ENCODE measurements at places on chromosomes 7 and 10.
A peak's percentile ranks its signal among the peaks of the same experiment; 100 is the strongest.

DNA sequence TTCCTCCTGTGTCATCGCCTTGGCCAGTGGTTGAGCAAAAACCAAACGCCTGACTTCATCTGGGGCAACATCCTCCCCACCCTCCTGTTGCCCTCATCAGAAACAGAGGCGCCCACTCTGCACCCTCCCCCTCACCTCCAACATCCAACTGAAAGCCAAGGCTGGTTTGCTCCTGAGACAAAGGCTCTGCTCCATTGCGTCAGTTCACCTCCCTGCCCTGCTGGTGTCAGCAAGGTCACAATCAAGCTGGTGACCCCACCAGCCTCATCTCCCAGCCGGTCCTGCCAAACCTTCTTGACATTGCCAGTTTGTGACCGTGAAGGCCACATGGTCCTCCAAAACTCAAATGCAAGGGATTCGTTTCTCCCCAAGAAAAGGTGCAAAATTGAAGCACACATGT lies 131.7 kb upstream of the ADAM12 start:
- DNase-seq: no peak

- no peak for DNase-seq
These were observed 1260.2 kb upstream of the SORCS1 start for GRCh38 chr10:108424656-108425055.

GRCh38 chr7:88617185-88617584 lies 142.3 kb upstream of the ZNF804B start:
- no peak for DNase-seq

- DNase-seq: no peak
These were observed 37.6 kb downstream of the TMEM168 start for GRCh38 chr7:112752576-112752975.

- no peak for DNase-seq
These were observed 187.0 kb upstream of the SLC26A5 start for GRCh38 chr7:103632972-103633371.

- no peak for DNase-seq
These were observed 25.5 kb downstream of the PDE1C start for GRCh38 chr7:32044739-32045138.

- no peak for DNase-seq
These were observed 150.4 kb downstream of the DPY19L1 start for GRCh38 chr7:34886856-34887255.

DNA sequence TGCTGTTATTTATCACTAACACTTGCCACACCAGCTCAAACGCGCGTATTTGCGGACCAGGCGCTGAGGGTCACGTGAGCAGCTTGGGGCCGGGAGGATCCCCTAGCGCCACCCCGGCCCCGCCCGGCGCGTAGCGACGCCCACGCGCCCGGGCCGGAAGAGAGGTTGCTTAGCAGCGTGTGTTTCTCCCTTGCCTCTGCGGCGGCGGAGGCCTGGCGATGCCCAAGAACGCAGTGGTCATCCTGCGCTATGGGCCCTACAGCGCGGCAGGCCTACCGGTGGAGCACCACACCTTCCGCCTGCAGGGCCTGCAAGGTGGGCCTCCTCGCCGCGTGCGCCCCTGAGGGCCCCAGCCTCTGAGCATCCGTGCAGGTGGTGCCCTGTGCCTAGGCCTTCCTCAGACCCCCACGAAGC lies at the start of gene C10orf53:
Gene C10orf53 (plus strand): TSS at position 172 of the 414 bp plus-strand sequence. CDS start 47 bp downstream, at position 219.
- no peak for DNase-seq

GRCh38 chr10:21171197-21171935 lies 274.3 kb upstream of the NEBL start:
- DNase-seq: no peak

DNA sequence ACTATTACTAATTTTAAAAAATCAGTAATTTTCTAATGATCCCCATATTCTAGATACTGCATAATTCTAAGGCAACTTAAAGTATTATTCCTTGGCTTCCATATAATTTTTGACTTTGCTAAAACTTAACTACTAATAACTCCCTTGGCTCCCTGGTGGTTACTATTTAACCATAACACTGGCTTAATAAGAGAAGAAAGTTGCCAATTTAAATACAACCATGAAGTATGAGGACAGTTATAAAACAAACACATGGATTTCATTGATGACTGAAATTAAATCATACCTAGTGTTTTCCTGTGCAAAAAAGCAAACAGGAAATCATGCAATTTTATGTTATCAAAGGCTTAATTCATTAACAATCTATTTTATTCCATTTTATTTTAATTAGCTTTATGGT lies 1073.9 kb downstream of the GRM8 start:
- no peak for DNase-seq

- DNase-seq: no peak
These were observed 6.3 kb downstream of the TPST1 start for GRCh38 chr7:66211429-66211828.

DNA sequence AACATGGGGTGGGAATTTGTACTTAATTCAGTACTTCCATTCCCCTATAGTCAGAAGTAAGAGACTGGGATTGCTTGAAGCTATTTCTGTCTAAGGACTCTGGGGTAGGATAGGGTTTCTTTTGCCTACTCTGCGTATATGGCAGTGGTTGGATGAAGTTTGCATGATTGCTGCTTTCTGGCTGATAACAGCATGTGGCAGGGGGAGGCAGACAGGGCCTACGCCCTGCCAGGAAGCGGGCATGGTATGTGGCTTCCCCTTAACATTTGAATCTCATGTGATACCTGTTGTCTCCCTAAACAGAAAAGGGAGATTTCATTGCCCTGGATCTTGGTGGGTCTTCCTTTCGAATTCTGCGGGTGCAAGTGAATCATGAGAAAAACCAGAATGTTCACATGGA lies 57.1 kb downstream of the TACR2 start:
- no peak for DNase-seq

- DNase-seq: no peak
These were observed 282.5 kb downstream of the GLRX3 start for GRCh38 chr10:130418731-130419130.

- no peak for DNase-seq
These were observed 484.0 kb upstream of the ZWINT start for GRCh38 chr10:56844978-56845529.

GRCh38 chr7:100220586-100221230 lies 959 bp downstream of the PVRIG start:
- DNase-seq: no peak

DNA sequence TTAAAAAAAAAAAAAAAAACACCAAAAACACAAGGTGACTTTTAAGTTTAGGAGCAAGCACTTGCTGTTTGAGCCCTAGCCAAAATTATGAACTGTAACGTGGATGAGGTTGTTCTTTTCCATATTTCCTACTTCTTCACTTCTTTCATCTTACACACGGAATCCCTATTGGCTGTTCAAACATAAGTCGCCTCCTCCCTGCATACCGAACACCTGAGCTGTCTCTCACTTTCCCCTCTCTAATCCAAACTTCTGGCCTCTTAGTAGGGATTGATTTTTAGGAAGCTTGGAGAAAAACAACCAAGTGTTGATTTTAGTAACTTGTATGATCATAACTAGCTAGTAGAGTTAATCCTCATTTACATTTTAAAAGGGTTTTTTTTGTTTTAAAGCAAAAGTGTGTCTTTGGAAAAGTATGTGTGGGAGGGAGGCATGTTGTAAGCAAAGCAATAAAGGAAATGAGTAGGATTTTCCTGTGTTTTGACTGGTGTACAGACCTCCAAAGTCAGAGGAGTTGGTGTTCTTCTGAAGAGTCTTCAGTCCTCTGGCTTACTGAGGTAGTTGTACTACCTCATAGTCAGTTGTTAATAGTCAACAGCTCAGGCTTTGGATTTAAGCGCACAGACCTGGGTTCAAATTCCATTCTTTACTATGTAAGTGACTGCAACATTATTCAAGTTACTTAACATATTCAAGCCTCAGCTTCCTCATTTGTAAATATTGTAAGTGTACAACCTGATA lies 39.3 kb downstream of the RABGEF1 start:
- DNase-seq: no peak

- no peak for DNase-seq
These were observed 80.1 kb upstream of the LRRC17 start for GRCh38 chr7:102832674-102833073.

- no peak for DNase-seq
These were observed 9.9 kb upstream of the CSGALNACT2 start for GRCh38 chr10:43128331-43128730.

DNA sequence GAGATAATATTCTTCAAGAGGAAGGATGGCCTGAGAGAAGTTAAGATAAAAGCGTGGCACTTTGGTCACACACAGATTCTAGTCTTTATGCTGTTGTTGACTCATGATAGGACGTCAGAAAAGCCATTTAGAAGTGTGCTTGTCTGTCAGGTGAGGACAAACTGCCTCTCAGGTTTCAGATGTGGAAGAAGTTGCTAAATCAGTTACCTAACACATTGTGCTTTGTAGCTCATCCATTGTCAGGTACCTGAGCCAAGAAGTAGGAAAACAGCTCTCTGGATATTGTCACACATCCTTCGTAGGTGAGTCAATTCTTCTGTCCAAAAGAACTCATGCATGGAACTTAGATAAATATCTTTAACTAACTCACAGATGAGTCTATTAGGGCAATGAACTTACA lies 49.5 kb upstream of the PHYHIPL start:
- no peak for DNase-seq

- no peak for DNase-seq
These were observed 111.6 kb downstream of the HTR5A start for GRCh38 chr7:155181768-155182167.

DNA sequence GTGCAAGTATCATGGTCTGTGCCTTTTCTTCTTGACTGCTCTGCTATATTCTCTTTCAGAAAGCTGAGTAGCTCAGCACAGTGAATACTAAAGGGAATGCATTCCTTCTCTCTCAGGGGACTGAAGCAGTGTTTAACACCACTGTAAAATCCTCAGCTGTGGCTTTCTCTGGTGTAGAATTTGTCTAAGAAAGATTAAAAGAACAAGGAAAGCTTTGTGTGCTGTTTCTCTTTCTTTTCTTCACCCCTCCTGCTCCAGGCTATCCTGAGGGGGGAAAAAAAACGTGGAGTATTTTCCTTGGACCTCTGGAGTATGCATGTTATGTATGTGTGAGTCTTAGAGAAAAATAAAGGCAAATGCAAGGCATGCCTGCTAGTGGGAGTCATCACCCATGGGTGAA lies 383.9 kb downstream of the AUTS2 start:
- DNase-seq: no peak

- no peak for DNase-seq
These were observed 81.1 kb upstream of the FZD1 start for GRCh38 chr7:91182819-91183764.

- no peak for DNase-seq
These were observed 14.4 kb downstream of the NAMPT start for GRCh38 chr7:106270122-106270977.

- no peak for DNase-seq
These were observed 85.9 kb upstream of the PLXDC2 start for GRCh38 chr10:19730167-19730906.

- no peak for DNase-seq
These were observed 22.2 kb upstream of the CSGALNACT2 start for GRCh38 chr10:43115881-43116595.

GRCh38 chr7:70285854-70286253 lies 687.6 kb downstream of the AUTS2 start:
- no peak for DNase-seq

GRCh38 chr7:28144266-28144665 lies 36.3 kb downstream of the JAZF1 start:
- no peak for DNase-seq

- peak; percentile 10 for DNase-seq
These were observed 10.9 kb downstream of the LIMK1 start for GRCh38 chr7:74094224-74095101.

DNA sequence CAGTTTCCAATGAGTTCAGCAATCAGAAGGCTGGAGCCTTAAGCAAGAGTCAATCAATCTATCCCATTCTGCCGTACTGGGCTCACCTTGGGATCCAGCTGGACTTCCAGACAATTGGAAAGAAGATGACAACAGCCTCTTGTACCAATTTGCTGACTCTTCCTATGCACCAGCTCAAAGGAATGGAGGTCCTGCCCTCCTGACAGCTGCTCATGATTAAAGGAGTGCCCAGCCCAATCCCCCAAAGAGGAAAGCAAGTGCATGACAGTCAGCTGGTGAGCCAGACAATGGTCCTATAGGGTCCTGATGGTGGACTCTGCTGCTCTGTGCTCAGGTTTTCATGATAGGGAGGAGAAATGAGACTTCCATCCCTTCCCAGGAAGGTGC lies 25.1 kb downstream of the VSTM4 start:
- no peak for DNase-seq

GRCh38 chr7:50346545-50347497 lies 42.3 kb downstream of the IKZF1 start:
- no peak for DNase-seq

DNA sequence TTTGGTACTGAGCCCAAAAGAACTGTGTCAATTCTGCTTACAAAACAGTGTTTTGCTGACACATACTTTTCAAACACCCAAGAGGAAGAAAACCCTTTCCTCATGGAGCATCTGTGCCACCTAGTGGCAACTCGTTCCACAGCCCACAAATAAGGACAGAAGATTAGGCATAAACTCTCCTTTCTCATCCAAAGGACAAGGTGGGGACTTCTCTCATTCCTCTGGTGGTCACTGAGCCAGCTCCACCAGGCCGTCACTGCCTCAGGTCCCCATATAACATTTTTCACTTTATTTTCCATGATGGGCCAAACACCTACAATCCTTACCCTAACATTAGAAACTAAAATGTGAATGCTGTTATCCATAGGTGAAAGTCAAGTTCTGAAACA lies 76.9 kb downstream of the RNF216 start:
- no peak for DNase-seq

- DNase-seq: no peak
These were observed 11.2 kb downstream of the EMX2 start for GRCh38 chr10:117553815-117554172.
